Substantia nigra (tissue), 51 donors: ENCODE measurements at places on chromosomes 6 and 20.

DNA sequence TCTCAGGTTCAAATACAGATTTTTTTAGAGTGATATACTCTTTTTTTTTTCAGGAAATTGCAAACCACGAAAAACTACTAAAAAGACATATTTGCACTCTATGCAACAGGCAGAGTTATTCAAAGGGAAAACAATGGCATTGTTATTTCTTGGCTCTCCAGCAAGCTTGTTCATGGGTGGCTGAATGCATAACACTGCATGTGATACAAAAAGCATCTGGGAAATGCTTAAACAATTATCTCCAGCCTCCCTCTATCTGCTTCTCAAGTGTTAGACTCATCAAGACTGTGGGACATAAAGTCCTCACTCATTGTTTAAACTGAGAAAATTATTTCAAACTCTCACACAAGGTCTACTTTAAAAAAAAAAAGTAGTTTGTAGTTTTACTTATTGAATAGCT lies 7.3 kb upstream of the COL12A1 start:
- DNase-seq, result no peak

GRCh38 chr6:16999491-17000436 lies 102.1 kb upstream of the STMND1 start:
- no peak for DNase-seq

- DNase-seq, result no peak
Measured at GRCh38 chr6:46781478-46782378, 11.5 kb upstream of the MEP1A start.

- DNase-seq, result no peak
Measured at GRCh38 chr6:124027392-124027791, 223.7 kb downstream of the NKAIN2 start.

DNA sequence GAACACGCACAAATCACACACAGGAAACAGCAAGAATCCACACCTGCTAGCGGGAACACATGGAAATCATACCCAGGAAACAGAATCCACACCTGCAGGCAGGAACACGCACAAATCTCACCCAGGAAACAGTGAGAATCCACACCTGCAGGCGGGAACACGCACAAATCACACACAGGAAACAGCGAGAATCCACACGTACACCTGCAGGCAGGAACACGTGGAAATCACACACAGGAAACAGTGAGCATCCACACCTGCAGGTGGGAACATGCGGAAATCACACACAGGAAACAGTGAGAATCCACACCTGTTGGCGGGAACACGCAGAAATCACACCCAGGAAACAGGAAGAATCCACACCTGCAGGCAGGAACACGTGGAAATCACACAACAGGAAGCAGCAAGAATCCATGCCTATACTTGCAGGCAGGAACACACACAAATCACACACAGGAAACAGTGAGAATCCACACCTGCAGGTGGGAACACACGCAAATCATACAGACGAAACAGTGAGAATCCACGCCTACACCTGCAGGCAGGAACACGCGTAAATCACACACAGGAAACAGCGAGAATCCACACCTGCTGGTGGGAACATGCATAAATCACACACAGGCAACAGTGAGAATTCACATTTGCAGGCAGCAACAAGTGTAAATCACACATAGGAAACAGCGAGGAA lies 108.6 kb downstream of the DLL1 start:
- no peak for DNase-seq

DNA sequence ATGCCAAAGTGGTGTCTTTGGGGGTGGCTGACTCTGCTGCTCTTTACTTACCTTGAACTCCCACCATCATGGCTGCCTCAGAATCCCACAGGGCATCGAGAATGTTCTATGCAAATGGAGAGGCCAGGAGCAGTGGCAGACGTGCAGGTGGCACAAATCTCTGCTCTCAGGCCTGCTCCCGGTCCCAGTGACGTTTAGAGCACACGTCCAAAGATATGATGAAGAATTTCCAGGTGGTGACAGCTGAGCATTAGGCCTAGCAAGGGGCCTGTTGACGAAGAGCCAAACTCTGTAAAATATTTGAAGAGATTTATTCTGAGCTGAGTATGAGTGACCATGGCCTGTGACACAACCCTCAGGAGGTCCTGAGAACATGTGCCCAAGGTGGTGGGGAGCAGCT lies 19.0 kb upstream of the UNC93A start:
- no peak for DNase-seq

- no peak for DNase-seq
Measured at GRCh38 chr6:15901141-15902115, 227.5 kb upstream of the MYLIP start.

DNA sequence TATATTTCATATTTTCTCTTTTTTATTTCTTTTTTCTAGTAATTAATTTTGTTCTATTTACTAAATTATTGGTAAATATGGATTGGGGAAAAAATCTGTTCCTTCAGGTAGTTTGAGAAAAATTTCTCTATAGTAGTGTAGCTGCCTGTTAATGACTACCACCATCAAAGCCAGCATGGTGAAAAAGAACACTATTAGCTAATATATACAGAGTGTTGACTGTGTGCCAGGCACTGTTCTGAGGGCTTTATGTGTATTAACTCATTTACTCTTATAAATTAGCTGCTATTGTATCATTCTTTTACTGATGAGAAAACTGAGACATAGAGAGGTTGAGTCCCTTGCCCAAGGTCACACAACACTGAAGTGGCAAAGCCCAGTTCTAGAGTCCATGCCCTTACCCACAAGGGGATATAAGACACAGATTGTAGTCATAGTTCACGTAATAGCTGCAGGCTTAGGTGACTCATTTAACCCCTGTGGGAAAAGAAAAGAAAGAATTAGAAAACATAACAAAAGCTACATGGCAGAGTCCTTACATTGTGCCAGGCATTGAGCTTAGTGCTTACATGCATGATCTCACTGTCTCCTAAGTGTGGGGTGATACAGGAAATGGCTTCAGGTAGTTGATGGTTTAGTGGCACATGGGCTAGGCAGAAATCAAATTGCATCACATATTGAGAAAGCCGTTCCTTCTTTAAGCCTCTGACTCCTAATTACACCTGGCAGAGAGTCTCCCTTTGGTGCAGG lies 12.2 kb upstream of the AKIRIN2 start:
- DNase-seq, result no peak

- DNase-seq, result no peak
Measured at GRCh38 chr6:72939004-72939403, 286.3 kb downstream of the KHDC1L start.

DNA sequence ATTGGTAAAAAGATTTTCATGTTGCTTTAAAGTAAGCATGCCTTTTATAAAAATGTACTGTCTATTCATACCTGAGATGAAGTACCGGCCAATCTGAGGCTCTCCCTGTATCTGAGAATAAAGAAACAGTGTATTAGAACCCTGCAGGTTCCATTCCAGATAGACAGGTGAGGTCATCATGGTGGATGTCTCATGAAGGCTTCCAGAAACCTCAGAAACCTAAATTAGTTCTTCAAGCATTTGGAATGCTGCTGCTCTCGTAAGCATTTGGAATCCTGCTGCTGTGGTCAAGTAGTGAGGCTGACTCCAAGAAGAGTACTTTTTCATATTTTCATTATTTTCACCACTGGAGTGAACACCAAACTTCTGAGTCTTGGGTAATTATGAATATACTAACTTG lies 642.3 kb downstream of the MAFB start:
- no peak for DNase-seq

GRCh38 chr20:41360831-41361756 lies 5.5 kb downstream of the EMILIN3 start:
- no peak for DNase-seq

DNA sequence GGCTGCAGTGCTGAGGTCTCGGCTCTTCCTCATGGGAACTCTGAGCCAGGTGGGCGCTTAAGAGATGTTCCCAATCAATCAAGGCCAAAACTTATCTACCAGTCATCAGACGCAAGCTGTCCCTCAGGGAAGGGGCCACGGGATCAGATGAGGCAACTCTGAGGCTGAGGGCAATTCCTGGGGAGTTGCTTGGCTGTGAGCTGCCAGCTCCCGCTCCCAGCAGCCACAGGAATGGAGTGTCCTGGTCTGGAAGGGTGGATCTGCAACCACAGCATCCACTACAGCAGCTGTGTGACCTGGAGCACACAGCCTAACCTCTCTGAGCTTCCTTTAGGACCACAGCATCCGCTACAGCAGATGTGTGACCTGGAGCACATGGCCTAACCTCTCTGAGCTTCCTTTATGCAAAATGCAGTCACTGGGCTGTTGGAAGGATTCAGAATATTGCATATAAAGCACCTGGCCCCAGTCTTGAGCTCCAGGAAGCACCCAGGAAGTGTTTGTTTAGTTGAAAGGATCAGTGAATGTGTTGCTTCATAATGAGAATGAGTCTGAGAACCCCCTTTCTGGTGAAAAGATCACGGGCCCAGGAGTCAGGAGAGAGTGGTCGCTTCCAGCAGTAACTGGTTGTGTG lies 60.9 kb downstream of the TFAP2C start:
- no peak for DNase-seq

- no peak for DNase-seq
Measured at GRCh38 chr6:117502580-117502979, 20.1 kb downstream of the DCBLD1 start.

DNA sequence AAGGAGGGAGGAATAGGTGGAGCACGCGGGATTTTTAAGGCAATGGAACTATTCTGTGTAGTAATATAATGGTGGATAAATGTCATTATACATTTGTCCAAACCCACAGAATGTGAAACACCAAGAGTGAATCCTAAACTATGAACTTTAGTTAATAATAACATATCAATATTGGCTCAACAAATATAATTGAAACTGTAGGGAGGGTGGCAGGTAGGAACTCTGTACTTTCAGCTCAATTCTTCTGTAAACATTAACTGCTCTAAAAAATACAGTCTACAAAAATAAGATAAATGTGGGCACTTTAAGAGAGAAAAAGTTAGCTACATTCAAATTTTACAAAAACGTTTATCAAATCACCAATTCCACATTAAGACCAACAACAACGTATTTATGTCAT lies 136.7 kb upstream of the RUNX2 start:
- no peak for DNase-seq

DNA sequence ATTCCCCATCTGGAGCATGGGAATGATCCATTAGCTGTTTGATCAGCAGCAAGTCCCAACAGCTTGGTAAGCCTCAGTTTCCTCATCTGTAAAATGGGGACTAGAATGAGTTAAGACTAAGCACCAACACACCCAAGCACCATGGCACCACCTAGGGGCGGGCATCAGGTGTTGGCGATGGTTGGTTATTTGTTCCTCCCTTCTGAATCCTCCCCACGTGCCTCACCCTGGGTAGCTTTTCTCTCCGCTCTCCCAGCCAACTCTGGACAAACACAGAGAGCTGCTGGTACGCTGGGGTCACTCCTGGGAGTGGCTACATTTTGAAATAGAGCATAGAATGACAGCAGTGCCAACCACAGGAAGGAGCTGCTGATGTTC lies 13.3 kb upstream of the ITPR3 start:
- no peak for DNase-seq

GRCh38 chr6:114940181-114940580 lies 597.4 kb upstream of the HS3ST5 start:
- DNase-seq, result no peak

GRCh38 chr6:85432554-85432953 lies 17.3 kb upstream of the NT5E start:
- DNase-seq, result no peak

DNA sequence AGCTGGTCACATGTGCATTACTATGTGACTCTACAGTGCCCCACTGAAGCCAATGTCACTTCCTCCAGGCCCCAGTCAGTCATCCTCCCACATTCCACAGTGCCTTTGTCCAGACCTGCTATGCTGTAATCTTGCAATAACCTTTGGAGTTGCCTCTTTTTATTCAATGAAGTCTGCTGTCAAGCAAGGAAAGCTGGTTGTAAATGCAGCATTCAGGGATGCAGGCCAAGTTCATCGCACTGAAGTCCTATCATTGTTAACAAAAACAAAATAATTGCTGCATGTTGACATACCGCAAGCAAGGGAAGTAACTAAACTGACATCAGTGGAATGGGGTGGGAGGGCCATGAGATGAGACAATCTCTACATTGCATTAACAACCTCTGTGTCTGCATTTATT lies 131.2 kb upstream of the CDYL start:
- no peak for DNase-seq

- DNase-seq, result peak; percentile 77
Measured at GRCh38 chr6:43491750-43492661, 14.6 kb downstream of the TJAP1 start.

- no peak for DNase-seq
Measured at GRCh38 chr6:72102561-72102960, 216.2 kb downstream of the RIMS1 start.

DNA sequence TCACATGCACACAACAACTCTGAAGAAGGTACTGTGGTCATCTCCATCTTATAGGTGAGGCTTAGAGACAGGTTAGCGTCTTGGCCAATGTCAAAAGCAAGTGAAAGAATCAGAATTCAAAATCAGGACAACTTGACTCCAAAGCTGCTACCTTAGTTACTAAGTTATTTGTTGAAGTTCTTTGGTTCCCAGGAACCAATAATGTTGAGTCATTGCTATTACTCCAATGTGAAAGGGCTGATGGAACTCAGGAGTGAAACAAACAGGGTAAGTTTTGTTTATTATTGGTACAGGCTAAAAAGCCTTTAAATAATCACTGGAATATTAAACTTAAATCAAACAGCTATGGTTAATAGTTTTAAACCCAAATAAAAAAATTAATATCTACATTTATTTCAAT lies 111.1 kb downstream of the PDSS2 start:
- no peak for DNase-seq

DNA sequence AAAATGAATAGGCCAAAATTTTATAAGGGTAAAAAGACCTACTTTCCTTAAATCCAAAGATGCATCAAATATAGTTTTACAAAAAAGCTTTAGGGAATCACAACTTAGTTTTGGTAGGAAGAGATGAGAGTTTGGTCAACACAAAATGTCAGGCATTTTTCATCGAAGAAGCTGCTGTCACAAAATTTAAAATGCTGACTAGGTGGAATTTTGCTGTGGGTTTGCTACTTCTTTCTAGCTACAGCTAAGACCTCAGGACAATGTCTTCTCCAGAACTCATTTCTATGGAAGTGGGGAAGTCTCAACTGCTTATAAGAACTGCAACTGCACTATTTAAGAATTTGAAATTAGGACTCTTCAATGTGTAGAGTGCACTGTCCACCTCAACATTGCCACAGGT lies 351.1 kb downstream of the HAO1 start:
- no peak for DNase-seq

DNA sequence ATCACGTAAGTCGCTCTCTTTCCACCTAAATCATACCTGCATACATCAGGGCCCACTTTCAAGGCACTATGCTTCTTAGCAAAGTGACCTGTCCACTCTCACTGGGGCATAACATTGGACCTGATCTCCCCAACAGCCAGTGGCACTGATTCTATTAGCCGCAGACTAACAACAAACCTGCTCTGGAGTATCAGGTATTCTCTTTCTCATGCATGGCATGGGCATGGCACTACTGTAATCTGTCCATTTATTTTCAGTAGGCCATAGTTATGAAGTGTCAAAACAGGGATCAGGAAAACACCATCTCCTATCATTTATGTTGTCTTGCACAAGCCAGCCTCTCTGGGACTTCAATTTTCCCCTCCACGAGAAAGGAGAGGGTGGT lies 8.5 kb downstream of the CALHM4 start:
- no peak for DNase-seq
